Breast epithelium (tissue), 4 donors: ENCODE measurements at places on chromosomes 2 and 18.

GRCh38 chr18:79533591-79533990 is 137.9 kb downstream of the NFATC1 start:
- no peak for DNase-seq

GRCh38 chr2:144011553-144011952 is 508.4 kb downstream of the ZEB2 start:
- DNase-seq = no peak

GRCh38 chr2:73374269-73374668 is 11.4 kb upstream of the ALMS1 start:
- DNase-seq = no peak

DNA sequence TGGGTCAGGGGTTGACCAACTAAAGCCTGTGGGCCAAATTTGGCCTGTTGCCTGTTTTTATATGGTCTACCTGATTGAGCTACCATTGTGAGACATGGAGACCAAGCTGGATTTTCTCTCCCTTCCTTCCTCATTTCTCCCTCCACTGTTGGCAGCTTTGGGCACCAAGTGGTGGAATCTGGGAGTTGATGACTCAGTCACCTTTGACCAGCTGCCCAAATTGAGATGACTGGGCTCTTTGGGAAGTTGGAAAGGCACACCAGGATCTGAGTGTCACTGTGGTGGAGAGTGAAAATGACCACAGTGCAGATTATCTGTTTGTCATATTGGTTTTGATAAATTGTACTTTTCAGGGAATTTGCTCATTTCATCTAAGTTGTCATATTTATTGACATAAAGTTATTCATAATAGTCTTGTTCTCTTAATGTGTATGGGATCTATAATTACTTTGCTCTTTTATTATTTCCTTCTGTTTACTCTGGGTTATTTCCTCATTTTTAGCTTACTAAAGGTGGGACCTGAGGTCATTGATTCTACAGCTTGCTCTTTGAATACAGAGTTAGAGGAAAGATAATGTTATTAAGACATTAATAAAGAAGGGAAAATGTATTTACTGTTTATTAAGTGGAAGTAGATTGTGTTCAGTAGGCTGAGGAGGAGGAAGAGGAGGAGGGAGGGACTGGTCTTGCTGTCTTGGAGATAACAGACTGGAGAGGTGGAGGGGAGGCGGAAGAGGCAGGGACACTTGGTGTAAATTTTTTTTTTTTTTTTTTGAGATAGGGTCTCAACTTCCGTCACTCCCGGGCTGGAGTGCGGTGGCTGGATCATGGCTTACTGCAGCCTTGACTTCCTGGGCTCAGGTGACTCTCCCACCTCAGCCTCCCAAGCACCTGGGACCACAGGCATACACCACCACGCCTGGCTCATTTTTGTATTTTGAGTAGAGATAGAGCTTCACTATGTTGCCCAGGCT is 31.8 kb downstream of the AGFG1 start:
- DNase-seq = peak; percentile 30

DNA sequence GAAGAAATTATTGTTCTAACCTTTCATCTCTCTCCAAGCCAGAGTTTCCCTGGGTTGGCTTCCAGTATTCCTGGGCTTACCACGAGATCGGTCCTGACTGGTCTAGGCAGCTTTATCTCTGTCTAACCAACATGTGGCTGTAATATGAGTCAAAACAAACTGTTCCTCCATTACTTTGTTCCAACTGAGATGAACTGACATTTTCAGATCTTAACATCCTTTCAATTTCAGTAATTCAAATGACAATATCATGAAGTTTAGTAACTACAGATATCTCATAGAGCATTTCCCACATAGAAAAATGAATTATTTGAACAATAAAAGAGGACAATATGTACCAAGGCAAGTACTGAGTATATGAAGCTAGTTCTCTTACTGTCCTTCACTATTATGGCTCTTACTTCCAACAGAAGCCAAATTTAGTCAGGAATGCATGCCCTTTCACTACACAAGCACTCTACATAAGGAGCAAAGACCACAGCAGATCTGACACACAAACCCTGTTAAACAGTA is 15.5 kb downstream of the SLC25A12 start:
- no peak for DNase-seq

GRCh38 chr18:27073404-27073830 is 111.7 kb downstream of the CHST9 start:
- no peak for DNase-seq

DNA sequence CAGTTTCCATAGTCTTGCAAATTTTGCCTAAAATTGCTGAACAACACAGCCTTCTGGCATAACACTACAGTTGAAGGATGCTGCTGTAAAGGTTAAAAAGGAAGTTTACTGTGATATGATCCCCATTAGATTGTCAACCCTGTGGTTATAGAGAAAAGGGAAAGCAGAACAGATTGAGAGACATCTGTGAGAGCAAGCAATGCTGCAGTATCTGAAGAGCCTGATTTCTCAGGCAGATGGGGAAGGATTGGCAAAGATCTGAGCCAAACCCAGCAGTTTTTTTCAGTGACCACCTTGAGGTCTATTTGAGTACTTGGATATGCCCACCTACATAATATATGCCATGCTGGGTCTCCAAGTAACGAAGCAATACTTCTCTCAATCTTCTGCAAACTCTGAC is 8.5 kb upstream of the ST8SIA3 start:
- no peak for DNase-seq

- no peak for DNase-seq
Observed at GRCh38 chr2:224208443-224208842, 169.4 kb upstream of the SERPINE2 start.

- no peak for DNase-seq
Observed at GRCh38 chr18:38847326-38847725, 1281.7 kb upstream of the CELF4 start.

GRCh38 chr2:234488913-234489451 is 7.9 kb downstream of the ARL4C start:
- no peak for DNase-seq
